ENCODE measurements at places on chromosomes 3 and 15.

GRCh38 chr15:90735923-90736322 is 18.8 kb downstream of the BLM start:
- DNase-seq: no peak

- DNase-seq: no peak
These were observed 25.2 kb downstream of the COLQ start for GRCh38 chr3:15496341-15496664.

DNA sequence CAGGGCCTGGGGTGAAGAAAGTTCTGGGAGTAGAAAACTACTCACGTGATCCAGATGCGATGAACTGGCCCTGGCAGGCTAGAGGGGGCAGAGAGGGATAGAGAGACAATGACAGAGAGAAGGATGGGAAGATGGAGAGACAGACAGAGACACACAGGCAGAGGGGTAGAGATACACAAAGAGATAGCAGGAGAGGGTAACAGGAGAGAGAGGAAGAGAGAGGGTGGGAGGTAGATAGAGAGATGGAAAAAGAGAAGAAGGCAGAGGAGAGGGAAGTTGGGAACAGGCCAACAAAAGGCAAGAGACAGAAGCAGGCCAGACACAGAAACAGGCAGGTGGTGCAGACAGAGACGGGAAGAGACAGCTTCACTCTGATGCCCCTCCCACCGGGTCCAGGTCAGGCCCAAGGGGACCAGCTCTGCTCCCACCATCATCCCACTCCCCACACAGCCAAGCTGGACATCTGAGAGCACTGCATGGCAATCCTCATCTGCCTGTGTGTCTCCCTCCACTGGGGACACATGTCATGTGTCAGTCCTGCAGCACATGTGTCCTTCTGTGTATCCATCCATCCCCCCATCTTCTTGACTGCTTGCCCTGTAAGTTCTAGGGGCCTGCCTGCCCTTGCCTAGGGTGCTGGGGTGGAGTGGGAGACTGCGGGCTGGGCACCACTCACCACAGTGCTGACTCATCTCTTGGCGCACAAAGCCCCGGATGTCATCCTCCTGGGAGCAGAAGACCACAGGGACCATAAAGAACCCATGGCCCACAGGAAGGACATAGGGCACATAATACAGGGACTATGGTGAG is 2.2 kb upstream of the UCN2 start:
- DNase-seq: peak; percentile 88

DNA sequence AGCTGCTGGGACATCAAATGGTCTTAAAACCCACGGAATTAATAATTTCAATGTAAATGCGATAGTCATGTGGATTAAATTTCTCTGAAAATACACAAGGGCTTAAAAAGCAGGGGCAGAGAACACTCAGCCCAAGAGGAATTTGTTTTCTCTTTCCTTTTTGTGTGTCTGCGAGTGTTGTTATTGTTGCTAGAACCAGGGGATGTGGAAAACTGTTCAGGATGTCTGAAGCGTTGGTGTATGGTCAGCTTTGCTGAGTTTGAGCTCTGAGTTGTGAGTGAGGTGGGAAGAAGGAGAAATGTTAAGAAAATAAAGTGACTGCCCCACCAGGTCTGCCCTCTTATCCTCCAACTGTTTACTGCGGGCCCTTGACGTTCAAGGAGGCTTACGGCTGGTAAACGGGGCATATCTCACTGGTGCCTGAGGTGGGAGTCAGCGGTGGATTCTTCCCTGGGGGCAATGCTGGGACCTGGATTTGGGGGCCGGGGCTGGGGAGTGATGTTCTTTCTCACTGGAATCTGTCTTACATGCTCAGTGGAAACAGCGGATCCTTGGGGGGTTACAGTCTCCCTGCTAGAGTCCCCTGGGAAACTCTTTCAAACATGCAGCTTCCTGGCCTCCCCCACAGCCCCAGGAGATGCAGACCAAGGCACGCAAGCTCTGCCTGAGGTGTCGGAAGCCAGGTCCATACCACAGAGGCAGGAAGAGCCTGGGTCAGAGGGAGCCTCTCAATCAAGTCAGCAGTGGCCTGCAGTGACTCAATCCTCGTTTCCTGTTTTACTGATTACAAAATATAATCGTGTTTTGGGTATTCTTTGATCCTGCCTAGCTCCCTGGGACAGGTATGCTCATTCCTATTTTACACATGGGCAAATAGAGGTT is 41.8 kb downstream of the ITGA11 start:
- DNase-seq: peak; percentile 66

GRCh38 chr3:134859341-134859740 is 64.3 kb downstream of the EPHB1 start:
- DNase-seq: no peak

Measured in urothelium cell line (cell line).